ENCODE measurements at places on chromosomes 1 and 21.
A peak's percentile ranks its signal among the peaks of the same experiment; 100 is the strongest.

GRCh38 chr1:204447190-204447589 lies 35.6 kb upstream of the PPP1R15B start:
- DNase-seq: no peak

GRCh38 chr1:150151291-150152181 lies 1.8 kb downstream of the PLEKHO1 start:
- DNase-seq: no peak

GRCh38 chr1:44640200-44640853 lies 34.0 kb downstream of the TMEM53 start:
- no peak for DNase-seq

- DNase-seq: no peak
Measured at GRCh38 chr1:26468911-26469310, 3.3 kb upstream of the HMGN2 start.

GRCh38 chr21:41366522-41367151 lies 4.8 kb downstream of the MX2 start:
- peak; percentile 85 for DNase-seq

GRCh38 chr1:93137604-93138292 lies 42.5 kb downstream of the TMED5 start:
- DNase-seq: no peak

- no peak for DNase-seq
Measured at GRCh38 chr1:230145953-230146476, 79.0 kb downstream of the GALNT2 start.

- peak; percentile 94 for DNase-seq
Measured at GRCh38 chr1:201450721-201451291, 18.2 kb downstream of the PHLDA3 start.

DNA sequence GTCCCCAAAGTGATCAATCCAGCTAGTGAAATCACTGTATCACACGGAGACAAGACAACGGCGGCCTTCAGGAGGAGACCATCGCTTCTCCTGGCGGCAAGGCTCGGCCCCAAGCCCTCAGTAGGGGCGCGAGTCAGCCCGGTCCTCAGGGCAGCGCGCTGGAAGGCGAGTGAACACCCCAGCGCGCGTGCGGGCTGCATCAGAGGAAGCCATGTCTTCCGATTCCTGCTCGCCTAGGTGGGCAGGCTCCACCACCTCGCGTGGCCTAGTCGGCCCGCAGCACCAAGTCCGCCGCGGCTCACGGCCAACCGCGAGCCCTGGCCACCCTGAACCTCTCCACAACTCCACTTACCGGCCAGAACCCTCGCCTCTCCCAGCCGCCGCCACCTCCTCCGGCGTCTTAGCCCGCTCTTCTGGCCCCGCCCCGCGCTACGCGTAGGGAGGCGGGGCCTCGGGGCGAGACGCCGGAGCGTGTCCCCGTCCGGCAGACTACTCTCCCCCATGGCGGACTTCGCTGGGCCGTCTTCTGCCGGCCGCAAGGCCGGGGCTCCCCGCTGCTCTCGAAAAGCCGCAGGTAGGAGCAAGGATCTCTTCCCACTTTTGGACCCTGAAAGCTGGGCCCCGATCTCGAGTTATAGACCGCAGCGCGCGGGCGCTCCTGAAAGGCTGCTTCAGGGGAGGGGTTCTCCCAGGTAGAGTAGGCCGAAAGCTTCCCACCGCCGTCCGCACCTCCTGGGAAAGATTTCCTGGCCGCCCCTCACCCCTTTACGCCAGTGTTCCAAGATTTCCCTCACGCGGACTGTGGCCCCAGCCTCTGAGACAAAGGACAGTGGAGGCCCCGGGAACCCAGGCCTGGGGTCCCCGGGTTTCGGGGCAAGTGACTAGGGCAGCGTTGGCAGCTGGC lies at the start of the genes GLMN and RPAP2:
Gene GLMN (minus strand): TSS at position 415 of the 904 bp plus-strand sequence. CDS start 988 bp downstream, outside the sequence.
Gene RPAP2 (plus strand): TSS at position 487 of the 904 bp plus-strand sequence. CDS start 15 bp downstream, at position 502.
- DNase-seq: peak; percentile 89

- DNase-seq: peak; percentile 65
Measured at GRCh38 chr1:42844592-42845140, 1.7 kb upstream of the ZNF691 start.

DNA sequence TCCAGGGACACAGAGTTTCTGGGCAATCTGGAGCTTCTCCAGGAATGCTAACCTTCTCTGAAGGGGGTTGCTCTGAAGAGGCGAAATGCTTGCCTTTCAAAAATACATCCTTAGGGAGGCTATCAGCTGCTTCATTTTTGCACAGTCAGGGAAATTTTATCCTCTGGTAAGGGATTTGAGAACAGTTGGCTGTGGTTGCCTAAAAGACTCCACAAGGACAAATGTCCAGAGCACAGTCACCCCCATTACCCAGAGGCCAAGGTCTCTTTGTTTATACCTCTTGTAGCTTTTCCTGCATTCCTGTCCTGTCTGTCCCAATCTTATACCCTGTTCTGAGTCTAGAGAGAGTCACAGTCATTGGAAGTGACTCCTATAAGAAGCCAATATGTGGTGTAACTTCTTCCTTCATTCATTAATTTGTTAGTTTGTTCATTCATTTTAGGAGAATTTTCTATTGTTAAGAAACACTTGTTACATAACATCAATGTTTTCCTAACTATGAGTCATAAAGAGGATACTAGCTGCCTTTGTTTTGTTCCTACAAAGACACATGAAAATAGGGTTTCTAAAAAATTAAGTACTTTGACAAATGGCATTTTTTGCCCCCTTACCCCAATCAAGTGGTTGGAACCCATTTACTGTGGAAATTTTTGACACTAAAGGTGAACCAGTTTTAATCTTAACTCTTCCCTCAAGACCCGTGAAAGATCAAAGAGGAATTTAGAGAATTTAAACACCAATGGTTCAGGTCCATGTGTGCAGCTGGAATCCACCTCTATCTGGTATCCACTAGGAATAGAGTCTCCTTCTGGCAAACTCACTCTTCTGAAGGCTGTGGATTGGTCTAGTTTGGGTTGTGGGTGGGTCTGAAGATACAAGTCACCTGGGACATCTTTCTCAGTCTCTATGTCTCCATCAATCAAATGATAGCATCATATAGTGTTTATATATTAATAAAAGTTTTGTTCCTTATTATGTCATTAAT lies 47.1 kb downstream of the GPR88 start:
- DNase-seq: peak; percentile 72

DNA sequence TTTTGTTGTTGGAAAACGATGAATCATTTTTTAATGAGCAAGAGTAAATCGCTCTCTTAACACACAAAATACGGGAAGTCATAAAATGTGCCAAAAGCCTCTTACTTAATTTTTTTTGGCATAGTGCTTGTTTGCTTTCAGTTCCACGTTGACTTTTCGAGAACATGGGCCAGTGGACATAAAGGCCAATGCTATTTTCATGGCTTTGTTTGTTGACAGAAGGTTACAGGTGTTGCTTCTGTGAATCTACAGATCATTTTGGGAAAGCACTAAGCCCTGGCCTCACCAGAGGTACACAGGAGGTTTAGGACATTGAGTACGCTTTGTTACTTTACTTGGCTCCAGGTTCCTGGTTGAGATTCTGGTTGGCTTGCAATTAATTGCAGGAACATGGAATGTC lies 199.4 kb upstream of the HMCN1 start:
- DNase-seq: no peak

- DNase-seq: peak; percentile 30
Measured at GRCh38 chr1:239914751-239915231, 176.9 kb upstream of the FMN2 start.

GRCh38 chr1:108057541-108057940 lies 92.6 kb upstream of the VAV3 start:
- DNase-seq: peak; percentile 74

GRCh38 chr1:160618763-160619274 lies 28.0 kb downstream of the SLAMF1 start:
- no peak for DNase-seq

DNA sequence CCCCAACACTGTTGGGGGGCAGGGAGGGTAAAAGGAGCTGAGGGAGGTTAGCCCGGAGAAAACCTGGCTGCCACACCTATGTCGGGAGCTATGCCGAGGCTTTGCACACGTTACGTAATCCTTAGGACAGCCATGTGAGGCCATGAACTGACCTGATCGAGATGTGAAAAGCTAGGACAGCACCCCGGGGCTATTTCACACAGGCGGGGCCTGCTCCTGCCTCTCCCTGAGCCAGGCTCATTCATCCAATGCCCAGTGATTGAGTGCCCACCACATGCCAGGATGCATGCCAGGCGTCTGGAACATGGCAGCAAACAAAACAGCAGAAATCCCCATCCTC lies 30.2 kb downstream of the LDLRAP1 start:
- no peak for DNase-seq

- no peak for DNase-seq
Measured at GRCh38 chr1:223301371-223301770, 62.6 kb downstream of the SUSD4 start.

- DNase-seq: no peak
Measured at GRCh38 chr1:182703539-182703938, 19.2 kb upstream of the RGS8 start.

GRCh38 chr1:38926091-38926490 lies 15.5 kb downstream of the RHBDL2 start:
- no peak for DNase-seq

DNA sequence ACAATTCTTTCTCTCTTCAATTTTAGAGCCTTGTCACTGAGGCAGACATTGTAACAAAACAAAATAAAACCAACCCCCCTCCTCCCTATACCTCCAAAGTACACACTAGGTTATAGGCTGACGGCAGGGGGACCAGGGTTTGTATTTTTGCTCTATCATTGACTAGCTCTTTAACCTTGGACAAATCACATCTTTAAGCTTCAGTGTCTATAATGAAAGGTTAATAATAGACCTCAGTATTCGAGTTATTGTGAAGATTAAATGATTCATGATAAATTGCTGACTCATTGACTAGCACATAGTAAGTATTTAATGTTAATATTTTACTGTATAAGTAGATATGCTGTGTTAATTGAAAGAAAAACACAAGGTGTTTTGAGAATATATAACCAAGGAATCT lies 1267.6 kb upstream of the ADGRL2 start:
- no peak for DNase-seq

- DNase-seq: no peak
Measured at GRCh38 chr21:28310171-28310685, 682.4 kb downstream of the LTN1 start.

- no peak for DNase-seq
Measured at GRCh38 chr21:29233256-29233546, 65.5 kb upstream of the BACH1 start.

GRCh38 chr21:41137401-41137800 lies 30.6 kb upstream of the BACE2 start:
- no peak for DNase-seq

DNA sequence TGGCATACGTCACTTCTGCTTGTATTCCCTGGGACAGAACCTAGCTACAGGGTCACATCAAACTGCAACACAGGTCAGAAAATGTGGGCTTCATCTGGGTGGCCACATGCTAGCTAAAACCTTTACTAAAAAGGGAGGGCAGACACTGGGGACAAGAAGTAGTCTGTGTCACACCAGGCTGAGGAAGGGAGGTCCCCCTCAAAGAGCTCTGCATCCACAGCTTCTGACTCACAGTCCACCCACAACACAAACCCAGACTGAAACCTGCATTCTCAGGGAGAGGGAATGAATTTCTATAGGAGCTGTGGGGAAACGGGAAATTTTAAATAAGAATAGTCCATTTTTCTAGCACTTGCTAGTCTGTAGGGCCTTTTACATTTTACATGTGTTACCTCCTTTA lies 16.2 kb downstream of the OLIG2 start:
- no peak for DNase-seq

DNA sequence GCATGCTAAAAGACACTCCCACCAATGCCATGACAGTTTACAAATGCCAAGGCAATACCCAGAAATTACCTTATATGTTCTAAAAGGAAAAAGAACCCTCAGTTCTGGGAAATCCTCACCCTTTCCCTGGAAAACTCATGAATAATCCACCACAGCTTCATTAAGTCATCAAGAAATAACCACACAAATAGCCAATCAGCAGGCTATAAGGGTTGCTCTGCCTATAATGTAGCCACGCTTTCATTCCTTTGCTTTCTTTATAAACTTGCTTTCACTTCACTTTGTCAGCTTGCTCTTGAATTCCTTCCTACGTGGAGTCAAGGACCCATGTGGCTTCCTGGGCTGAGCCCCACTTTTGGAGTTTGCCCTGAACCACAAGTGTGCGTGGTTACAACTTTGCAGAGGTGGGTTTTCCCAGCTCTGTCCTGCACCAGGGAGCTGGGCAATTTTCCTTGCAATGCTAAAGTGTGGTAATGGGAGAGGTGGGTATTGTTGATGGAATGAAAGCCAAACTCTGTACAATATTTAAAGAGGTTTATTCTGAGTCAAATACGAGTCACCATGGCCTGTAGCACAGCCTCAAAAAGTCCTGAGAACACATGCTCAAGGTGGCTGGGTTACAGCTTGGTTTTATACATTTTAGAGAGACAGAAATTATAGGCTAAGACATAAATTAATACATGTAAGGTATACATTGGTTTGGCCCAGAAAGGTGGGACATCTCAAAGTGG lies 42.2 kb upstream of the COG2 start:
- no peak for DNase-seq

GRCh38 chr1:19477284-19478249 lies 7.8 kb downstream of the CAPZB start:
- no peak for DNase-seq

GRCh38 chr1:33391343-33392078 lies 39.4 kb downstream of the PHC2 start:
- DNase-seq: no peak

DNA sequence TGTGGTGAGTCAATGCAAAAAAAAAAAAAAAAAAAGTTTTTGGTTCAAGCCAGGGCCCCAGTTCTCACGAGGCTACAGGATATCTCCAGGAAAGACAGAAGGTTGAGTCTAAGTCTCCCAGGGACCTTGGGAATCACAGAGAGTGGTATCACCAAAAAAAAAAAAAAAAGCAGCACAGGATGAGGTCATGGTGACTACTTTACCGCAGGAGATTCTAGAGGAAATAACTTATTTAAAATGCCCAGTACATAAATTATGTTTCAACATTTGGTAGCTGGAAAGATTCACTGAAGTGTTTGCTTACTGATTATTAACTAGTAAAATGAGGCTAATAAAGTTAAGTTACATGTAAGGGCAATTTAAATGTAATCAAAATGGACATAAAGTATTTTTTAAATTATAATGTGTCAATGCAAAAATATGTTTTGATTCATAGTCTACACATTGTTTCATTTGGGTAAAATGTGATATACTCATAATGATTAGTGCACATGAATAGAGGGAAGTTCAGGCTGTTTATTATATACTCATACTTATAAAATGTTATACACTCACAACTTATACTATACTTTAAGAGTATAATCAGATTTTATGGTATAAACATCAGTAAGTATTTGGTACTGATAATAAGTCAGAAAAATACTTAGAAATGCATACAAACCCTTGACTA lies 84.1 kb downstream of the PLPPR5 start:
- peak; percentile 27 for DNase-seq

GRCh38 chr1:17875882-17876280 lies 120.7 kb downstream of the ACTL8 start:
- peak; percentile 61 for DNase-seq

DNA sequence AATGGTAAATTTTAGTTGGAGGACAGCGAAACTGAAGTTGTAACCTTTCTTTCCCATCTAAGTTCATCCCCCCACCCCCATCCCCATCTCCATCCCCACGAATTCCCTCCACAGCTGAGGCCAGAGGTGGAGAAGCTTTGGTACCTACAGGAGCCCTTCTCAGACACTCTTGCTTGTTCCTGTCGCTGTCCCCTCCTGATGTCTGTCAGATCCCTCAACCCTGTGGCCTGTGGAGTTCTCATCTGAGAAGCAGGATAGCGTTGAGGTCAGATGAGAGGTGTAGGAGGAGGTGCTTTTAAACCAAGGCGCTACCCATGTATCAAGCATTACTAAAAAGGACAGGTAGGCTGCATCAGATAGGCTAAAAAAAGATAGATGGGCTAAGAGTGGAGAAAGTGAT lies 769 bp downstream of the NTPCR start:
- no peak for DNase-seq

GRCh38 chr1:200374569-200375295 lies 35.1 kb downstream of the ZNF281 start:
- no peak for DNase-seq
